ENCODE measurements at places on chromosomes 5 and 9.

DNA sequence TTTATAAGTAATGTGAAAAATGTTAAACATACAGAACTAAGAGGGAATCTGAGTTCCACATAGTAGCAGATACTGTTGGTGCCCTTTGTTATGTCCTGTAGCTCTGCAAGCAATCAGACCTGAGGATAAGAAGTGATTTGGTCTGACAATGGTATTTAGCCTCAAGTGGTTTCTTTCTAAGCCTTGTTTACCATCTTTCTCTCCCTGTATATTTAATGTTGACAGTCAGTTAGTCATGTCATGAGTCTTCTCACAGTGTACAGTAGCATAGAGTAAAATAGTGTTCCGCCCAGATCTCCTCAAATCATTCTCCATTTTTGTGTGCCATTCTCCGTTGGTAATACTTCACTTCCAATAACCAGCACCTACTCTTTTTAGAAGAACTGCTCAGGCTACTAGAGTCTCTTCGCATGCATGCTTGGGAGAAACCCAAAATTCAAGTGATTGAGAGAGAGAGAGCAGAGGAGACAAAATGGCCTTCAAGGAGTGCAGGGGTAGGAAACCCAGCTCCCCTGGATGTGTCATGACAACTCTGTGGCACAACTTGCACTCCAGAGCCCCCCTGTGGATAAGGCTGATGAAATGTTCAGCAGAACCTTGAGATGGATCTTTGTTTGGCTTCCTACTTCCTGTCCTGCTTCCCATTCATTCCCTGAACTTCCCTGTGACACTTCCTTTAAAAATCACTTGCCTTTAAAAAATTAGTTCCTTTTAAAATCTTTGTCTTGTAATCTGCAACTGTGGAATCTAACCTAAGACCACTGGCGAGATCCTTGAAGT lies 129.2 kb upstream of the FST start:
- DNase-seq = no peak

DNA sequence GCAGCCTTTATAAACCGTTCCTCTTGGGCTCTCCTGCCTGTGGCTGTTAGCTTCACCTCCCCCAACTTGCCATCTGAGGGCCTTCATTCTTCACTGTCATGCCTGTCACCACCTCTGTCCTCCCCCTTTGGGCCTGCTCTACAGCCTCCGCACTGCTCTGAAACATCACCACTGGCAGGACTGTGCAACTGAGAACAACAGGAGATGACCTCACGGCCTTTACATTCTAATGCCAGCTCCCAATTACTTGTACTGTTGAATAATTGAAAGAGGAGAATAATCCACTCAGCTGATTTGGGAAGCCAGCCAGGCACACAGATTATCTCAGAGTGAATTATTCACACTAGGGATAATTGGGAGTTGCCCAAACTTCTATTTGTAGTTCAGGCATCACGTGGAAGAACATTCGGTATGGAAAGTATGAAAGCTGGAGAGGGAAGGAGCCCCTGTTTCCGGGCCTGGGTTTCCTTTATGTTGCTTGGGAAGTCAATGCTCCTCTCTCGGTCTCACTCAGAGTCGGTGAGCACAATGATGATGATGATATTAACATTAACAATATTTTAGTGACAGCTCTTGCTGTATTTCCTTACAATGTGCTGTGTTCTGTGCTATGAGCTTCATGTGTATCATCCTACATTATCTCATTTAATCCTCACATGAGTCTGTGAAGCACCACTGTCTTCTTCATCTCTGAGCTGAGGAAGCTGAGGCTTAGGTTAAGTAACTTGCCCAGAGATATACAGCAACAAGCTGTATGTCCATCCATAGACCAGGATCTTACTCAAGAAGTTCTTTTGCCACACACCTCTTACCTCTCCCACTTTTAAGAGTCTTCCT lies 99.3 kb upstream of the LRRTM2 start:
- DNase-seq = no peak

GRCh38 chr9:73810585-73811215 lies 659.0 kb downstream of the ANXA1 start:
- no peak for DNase-seq

- no peak for DNase-seq
These were observed at the start of gene DMRT3 for GRCh38 chr9:976258-976942. Gene DMRT3, plus strand, starts transcription at chr9:976655. Its CDS starts 347 bp downstream, at chr9:977002.

DNA sequence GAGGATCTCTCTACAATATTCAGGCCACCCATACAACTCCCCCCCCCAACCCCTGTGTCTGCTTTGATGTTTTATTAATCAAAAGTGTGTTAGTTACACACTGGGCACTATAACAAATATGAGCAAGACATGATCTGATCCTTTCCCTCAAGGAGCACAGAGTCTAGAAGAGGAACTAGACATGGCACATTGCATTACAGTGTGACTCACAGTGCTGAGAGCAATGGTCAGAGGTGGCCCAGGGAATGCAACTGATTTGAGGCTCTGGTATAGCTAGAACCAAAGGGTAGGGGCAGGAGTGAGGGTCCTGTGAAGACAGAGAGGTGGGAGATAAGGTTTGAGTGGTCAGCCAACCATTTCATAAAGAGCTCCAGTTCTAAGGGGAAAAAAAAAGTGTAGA lies 539.2 kb downstream of the ACTL7B start:
- DNase-seq = no peak

DNA sequence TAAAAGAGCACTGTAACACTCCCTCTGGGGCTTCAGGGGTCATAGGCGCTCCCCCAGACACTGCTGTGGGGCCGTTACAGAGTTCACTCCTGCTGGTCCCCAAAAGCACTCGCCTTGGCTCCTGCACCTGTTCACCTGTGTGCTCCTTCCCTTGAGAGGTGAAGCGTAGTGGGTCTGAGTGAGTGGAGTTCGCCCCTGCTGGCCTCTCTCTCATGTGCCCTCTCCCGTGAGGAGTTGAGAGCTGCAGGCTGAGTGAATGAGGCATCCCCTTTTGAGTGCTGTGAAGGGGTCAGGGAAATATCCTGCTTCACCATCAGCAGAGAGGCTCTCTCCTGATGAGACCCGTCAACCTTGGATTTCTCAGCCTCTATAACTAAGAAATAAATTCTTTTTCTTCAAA lies 134.6 kb upstream of the TUT7 start:
- no peak for DNase-seq

DNA sequence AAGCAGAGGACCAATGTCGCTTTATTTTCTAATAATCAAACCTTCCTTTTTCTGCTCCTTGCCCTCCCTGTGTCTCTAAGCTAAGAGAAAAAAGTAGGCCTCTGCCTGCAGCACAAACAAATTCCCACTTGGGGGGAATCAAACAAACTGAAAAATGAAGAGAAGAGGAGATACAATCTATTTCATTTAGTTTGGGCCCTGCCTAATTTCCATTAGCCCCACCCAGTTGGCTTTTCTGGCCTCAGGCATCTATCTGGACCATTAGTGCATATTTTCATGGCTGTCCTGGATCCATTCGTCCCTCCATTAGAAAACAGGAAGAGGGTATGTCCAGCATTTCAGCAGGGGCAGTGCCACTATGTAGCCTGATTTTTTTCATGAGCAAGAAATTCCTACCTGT lies 72.9 kb downstream of the EBF1 start:
- no peak for DNase-seq

GRCh38 chr9:136568288-136569081 lies 22.6 kb upstream of the NOTCH1 start:
- DNase-seq = no peak

DNA sequence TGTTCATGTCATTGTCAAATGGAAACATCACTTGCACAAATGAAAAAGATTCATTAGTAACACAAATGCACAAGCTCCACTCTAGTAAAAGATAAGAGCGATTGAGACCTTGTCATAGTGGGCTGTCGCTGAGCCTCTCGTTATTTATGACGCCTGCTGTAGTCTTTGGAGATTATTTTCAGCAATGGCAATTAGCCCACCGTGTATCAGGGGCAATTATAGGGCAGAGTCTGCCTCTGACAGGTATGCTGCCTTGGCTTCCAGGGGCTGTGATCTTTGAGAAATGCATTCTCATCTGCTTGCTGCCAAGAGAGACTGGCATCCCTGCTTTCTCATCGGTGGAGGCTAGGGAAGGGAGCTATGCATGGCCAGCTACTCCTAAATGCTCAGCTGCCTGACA lies 426.8 kb upstream of the CLINT1 start:
- no peak for DNase-seq

- no peak for DNase-seq
These were observed 72.0 kb upstream of the IL12B start for GRCh38 chr5:159402311-159402710.

DNA sequence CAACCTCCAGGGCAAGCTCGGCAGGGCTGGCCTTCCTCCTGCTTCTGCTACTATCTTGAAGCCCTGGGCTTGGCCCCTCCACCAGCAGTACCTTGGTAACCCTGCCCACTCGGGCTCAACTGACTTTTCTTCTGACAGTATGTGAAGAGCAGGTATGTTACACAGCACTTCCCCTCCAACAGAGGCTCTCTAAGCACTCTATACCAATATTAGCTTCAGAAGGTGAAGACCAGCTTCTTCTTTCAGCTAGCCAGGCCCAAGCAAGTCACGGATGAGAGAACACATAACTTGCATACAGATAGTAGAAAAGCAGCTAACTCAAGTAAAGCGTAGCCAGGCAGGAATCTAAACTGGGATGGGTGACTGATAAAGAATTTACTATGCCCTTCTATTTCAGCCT lies 64.3 kb downstream of the FEM1C start:
- DNase-seq = no peak

DNA sequence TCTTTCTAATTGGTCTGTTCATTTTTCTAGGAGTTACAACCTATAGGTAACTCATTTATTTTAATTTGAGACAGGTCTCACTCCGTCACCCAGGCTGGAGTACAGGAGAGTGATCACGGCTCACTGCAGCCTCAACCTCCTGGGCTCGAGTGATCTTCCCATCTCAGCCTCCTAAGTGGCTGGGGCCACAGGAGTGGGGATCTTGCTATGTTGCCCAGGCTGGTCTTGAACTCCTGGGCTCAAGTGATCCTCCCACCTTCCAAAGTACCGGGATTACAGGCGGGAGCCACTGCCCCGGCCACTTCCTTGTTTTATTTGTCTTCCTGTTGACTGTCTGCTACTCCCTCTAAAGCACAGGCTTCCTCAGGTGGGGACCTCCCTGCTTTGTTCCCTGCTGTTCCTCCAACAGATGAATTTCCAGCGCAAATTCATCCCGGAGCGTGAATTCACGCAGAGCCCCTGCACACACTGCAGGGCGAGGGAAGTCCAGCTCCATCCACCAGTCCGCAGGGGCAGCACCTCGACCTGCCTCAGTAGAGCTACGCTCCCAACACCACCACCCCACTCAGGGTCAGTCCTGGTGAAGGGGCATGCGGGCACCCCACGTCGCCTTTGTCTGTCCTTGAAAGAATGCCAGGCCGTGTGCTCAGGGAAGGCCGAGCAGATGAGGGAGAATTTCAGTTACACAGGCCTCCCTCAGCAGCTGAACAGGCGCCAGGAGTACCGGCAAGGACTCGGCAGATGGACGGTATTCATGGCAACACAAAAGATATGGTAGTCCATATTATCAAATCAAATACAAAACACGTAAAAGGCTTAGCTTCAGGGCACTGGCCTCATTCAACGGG lies 6.3 kb downstream of the QSOX2 start:
- DNase-seq = no peak

GRCh38 chr9:5326893-5327548 lies 12.7 kb downstream of the RLN1 start:
- DNase-seq = no peak

- no peak for DNase-seq
These were observed 1.9 kb downstream of the SPRY4 start for GRCh38 chr5:142322747-142323479.

GRCh38 chr5:163874431-163874830 lies 369.0 kb downstream of the MAT2B start:
- no peak for DNase-seq

DNA sequence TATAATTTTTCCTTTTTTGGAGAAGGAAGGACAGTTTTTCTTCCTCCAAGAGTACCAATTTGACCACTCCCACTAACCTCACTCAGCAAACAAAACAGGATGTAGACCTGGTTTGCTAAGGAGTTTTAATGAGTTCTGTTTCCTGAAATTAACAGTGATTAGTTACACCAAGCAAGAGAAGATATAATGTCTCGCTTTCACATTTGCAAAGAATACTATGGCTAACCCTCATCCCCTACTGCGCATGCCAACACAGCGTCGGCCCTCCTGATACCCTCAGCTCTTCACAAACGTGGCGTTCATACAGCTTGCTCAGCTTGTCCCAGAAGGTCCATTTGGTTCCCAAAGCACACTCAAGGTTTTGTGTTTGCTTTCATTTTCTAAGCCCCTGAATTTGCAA lies 41.9 kb upstream of the IPPK start:
- DNase-seq = no peak

Data from 8988T (cell line).